ENCODE measurements at places on chromosomes 3 and 15.

DNA sequence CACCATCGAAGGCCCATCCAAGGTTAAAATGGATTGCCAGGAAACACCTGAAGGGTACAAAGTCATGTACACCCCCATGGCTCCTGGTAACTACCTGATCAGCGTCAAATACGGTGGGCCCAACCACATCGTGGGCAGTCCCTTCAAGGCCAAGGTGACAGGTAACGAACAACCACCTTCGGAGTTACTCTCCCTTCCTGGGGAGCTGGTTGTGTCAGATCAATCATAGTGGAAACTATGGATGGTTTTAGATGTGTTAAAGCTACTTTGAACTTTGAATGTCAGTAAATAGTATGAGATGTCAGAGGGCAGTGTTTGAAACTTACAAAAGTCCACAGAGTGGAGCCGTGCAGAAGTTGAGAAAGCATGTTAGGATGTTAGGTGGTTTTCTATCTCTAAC, 42.3 kb downstream of the DNASE1L3 start:
- DNase-seq: no peak

DNA sequence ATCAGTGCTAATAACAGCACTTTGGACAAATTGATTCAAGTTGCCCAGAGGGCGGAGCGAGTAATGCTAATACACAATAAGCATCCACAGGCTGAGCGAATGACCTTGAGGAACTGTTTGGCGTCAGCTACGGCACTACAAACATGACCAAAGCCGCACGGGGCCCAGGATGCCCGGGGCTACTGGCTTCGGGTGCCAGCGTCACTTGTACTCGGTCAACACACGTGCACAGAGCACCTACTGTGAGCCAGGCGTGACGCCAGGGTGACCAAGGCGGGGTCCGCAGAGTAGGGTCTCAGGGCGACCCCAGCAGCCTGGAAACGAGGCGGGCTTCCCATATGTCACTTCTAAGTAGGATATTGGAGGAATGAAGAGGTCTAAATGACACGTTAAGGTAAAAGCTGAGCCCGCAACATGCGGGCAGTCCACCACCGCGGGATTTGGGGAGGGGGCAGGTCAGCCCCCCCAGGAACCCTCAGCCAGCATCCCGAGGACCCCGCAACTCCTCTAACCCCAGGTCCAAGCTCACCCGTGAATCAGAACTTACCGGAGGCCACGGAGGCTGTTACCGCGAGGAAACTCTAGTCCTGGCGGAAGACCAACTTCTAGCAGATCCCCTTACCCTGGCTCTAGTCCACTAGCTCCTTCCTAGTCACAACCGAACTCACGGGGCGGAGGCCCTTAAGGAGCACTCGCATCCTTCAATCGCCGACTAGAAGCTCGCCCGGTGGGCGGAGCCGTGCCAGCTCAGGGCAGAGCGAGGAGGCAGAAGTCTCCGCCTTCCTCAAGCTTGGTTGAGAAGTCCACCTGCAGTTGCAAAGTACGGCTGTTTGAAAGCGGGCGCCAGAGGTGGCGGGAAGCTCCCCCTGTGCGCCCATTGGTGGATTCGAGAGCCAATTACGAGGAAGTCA, at the start of gene CEP152:
Gene CEP152 (minus strand): TSS at position 656 of the 911 bp plus-strand sequence. CDS start 5,420 bp downstream, outside the sequence.
- DNase-seq: peak; percentile 99

GRCh38 chr15:75578948-75579920, at the start of gene PTPN9:
PTPN9 (minus strand) TSS chr15:75579315; CDS start chr15:75578776, 539 bp downstream.
- DNase-seq: peak; percentile 32

DNA sequence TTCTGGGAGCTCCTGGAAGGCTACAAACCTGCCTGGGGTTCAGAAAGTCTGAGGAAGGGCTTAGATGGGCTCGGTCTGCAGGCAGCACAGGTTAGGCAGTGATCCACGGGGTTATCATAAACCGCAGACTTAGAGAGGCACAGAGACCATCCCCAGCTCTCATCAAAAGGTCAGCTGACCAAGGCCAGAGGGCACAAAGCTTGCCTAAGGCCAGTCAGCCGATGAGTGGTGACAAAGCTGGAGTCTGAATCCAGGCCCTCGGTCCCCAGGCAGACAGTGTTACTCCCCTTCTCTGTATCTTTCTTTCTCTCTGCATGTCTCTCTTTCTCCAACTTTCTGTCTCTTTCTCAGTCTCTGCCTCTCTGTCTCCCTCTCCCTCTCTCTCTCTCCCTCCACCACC, 56.5 kb downstream of the ADCY5 start:
- DNase-seq: no peak

DNA sequence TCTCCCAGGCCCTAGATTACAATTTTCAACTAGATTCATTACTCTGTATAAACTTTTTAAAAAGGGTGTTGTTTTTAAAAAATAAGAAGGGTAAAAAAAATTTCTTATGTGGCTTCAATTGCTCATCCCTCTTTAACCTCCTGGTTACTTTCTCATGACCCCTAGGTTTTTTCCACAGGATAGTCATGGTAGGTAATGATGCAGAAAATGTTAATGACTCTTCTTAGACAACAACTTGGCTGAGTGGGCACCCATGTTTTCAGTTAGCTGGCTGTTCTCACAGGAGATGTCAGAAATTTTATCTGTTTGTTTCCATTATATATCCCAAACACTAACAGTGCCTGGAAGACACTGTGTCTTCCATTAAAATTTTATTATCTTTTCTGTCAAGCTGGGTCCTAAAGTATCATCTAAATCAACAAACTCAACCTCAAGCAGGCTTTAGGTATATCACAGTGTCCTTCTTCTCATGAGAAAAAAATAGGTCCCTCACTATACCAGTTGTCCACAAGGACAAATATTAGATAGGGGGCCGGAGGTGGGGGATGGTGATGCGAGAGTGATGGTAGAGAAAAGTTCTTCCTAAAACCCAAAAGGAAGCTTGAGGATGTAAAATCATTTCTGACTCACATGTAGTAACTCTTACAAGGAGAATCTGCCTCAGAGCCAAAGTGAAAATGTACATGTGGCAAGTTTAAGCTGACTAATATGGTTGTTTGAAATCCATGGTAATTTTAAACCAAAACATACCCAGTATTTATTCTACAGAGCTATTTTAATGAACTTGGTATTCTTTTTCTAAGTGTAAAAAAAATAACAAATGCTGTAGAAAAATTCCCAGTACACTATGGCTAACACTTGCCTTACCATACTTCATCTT, 43.3 kb downstream of the PLOD2 start:
- DNase-seq: peak; percentile 20

DNA sequence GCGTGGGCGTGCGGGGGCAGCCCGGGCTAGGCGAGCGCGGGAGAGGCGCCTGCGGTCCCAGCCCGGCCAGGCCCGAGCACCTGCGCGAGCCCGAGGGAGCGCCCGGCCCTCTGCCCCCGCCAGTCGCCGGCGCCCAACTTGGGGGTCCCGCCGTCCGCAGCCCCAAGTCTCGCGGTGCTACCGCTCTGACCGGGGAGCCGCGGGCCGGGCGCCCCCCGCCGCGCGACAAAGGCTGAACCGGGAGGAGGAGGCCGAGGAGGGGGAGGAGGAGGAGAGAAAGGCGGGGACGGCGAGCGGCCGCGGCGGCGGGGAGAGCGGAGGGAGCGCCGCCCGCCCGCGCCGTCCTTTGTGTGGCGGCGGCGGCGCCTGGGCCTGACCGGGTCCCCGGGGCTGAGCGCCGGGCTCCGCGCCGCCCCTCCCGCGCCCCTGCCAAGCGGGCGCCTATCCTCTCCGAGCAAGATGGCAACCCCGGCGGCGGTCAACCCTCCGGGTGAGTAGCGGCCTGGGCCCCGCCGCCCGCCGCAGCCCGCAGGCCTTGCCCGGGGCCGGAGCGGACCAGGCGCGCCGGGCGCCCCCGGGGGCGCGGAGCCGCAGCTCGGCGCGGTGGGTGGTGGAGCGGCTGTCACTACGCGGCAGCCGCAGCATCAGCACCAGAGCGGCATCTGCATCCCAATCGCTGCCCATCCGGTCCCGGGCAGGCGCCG, at the start of gene ARNT2:
Gene ARNT2 (plus strand): TSS at position 326 of the 704 bp plus-strand sequence. CDS start 134 bp downstream, at position 460.
- no peak for DNase-seq

GRCh38 chr15:74257623-74258022, 21.5 kb downstream of the CCDC33 start:
- no peak for DNase-seq

GRCh38 chr15:93141371-93141794, 52.4 kb upstream of the RGMA start:
- no peak for DNase-seq

- peak; percentile 94 for DNase-seq
These were observed 79.1 kb downstream of the FOXP1 start for GRCh38 chr3:71504250-71505036.

- DNase-seq: no peak
These were observed 135.3 kb upstream of the TGFBR2 start for GRCh38 chr3:30471066-30471465.

DNA sequence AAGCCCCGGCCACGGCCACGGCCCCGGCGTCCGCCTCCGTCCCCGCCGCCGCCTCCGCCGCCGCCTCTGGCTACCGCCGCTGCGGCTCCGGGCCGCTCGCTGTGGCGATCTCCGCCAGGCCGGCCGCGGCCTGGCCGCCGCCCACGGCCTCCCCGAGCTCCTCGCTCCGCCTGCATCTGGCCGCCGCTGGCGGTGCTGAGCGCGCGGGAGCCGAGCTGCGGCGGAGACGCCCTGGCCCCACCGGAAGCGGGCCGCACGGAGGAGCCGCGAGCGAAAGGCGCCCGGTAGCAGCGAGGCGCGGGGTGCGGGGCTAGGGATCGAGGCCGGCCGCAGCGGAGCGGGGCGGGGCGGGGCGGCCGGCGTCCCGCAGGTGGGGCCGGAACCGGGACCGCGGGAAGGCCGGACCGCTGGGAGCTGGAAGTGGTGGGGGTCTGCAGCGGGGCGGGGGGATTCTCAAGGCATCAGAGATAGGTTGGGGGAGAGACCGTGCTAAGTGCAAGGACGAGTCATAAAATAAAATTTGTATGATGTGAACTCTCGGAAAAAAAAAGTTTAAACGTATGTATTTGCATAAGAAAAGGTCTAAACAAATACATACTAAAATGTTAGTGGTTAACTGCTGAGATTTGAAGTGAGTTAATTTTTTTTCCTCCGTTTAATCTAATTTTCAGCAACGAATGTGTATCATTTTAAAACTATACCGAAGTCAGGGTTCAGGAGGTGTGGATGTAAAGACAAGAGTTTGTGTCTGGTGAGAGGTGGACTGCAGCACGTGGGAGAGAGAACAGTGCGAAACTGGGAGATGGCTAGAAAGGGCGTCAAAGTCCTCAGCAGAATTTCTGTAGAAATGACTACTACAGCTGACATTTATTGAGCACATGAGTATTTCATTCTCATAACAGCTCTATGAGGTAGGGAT, at the start of gene AVEN:
Gene AVEN (minus strand): TSS at position 334 of the 919 bp plus-strand sequence. CDS start 158 bp downstream, at position 176.
- peak; percentile 45 for DNase-seq

GRCh38 chr3:156180077-156180476, 59.7 kb downstream of the KCNAB1 start:
- DNase-seq: peak; percentile 84

- DNase-seq: no peak
These were observed 76.7 kb downstream of the FEM1B start for GRCh38 chr15:68354268-68354667.

- peak; percentile 1 for DNase-seq
These were observed 67.6 kb downstream of the PYDC2 start for GRCh38 chr3:191528589-191528988.

GRCh38 chr3:160906646-160907045, 150.6 kb downstream of the PPM1L start:
- DNase-seq: no peak

GRCh38 chr15:70605606-70606410, 157.6 kb downstream of the UACA start:
- DNase-seq: no peak

DNA sequence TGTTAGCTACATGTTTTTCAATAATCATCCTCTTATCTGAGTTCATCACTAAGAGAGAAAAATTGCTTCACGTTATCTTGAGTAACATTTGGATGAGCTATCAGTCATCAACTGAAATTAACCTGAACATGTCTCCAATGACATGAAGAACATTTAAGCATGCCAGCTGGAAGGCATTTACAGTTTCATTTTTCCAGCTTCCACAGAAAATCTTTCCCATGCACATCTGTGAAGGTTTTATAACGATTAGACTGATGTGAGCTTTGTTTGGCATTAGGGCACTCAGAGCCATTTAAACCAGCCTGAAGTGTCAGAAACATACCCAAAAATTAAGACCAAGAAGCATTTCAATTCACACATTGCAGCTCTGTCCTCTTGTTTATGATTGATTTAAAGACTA, 235.8 kb upstream of the ARHGEF26 start:
- no peak for DNase-seq

- DNase-seq: no peak
These were observed 27.6 kb downstream of the NIPA2 start for GRCh38 chr15:22866079-22866478.

DNA sequence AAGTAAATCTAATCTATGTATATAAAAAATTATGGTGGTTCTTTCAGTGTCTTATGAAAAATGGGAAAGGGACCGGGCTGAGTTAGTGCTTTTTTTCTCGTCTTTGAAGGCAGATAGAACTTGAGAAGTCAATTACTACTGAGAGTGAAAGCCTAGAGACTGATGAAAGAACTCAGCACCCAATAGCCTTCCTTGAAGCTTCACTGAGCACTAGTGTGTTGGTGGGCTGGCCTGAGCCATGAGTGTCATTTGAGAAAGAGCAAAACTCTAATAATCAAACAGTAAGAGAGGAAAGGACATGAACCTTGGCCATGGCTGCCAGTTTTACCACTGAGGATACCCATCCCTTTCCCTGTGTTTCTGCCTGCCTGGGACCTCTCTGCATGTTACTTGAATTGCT, 428.3 kb upstream of the RASGRP1 start:
- DNase-seq: no peak

- DNase-seq: no peak
These were observed 101.1 kb upstream of the CCNL1 start for GRCh38 chr3:157261000-157261399.

- DNase-seq: no peak
These were observed 124.9 kb downstream of the DUT start for GRCh38 chr15:48456134-48456533.

DNA sequence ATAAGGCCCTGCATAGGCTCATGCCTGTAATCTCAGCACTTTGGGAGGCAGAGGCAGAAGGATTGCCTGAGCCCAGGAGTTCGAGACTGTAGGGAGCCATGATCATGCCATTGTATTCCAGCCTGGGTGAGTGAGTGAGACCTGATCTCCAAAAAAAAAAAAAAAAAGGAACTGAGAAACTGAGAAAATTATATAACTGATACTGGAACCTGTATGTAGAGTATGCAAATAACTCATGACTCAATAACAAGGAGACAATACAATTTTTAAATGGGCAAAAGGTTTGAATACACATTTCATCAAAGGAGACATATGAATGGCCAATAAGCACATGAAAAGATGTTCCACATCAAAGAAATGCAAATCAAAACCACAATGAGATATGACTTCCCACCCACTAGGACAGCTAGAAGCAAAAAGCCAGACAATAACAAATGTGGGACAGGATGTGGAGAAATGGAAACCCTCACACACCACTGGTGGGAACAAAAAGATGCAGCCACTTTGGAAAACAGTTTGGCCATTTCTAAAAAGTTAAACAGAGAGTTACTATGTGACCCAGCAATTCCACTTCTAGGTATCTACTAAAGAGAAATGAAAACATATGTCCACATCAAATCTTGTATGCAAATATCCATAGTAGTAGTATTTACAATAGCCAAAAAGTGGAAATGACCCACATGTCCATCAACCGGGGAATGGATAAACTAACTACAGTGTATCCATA, 70.7 kb downstream of the IQSEC1 start:
- DNase-seq: no peak

GRCh38 chr3:197533927-197534725, 21.6 kb downstream of the BDH1 start:
- DNase-seq: peak; percentile 81

- peak; percentile 98 for DNase-seq
These were observed at the start of gene GPR87 for GRCh38 chr3:151316267-151316991. GPR87 (minus strand) TSS chr3:151316820; CDS start chr3:151300100, 16,720 bp downstream.

GRCh38 chr3:7518026-7518425, 657.1 kb downstream of the GRM7 start:
- DNase-seq: no peak

All from bronchial epithelial cell (primary cell).